ENCODE measurements at places on chromosomes 16 and 17.

- no peak for DNase-seq
These were observed 14.9 kb downstream of the CPPED1 start for GRCh38 chr16:12788758-12789157.

- no peak for DNase-seq
These were observed 13.8 kb upstream of the GFAP start for GRCh38 chr17:44928950-44929720.

GRCh38 chr16:81473558-81473957 is 28.9 kb downstream of the CMIP start:
- no peak for DNase-seq

DNA sequence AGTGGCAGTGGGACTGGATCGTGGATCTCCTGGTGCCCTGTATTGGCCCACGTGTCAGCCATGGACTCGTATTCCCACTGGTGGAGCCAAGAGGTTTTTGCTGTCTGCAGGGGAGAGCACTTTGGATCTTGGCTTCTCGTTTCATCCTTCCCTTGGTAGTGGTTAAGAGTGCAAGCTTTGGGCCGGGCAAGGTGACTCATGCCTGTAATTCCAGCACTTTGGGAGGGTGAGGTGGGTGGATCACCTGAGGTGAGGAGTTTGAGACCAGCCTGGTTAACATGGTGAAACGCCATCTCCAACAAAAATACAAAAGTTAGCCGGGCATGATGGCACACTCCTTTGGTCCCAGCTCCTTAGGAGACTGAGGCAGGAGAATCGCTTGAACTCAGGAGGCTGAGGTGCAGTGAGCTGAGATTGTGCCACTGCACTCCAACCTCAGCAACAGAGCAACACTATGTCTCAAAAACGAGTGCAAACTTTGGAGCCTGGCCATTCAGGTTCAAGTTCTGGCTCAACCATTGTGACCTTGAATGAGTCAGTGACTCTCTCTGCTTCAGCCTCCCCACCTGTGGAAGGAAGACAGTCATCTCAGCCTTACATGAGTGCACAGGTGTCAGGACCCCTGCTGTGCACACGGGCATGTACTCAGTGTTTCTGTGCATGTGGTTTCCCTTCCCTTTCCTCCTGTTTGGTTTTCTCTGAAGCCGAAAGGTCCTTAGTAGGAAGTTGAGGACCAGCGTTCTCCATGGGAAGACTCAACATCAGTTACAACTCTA is 57.4 kb downstream of the PLCG2 start:
- no peak for DNase-seq

GRCh38 chr16:89023151-89023551 is 46.1 kb upstream of the CBFA2T3 start:
- no peak for DNase-seq

- no peak for DNase-seq
These were observed 751.8 kb downstream of the CDH11 start for GRCh38 chr16:64370112-64370511.

- DNase-seq: no peak
These were observed 84.9 kb downstream of the RTN4RL1 start for GRCh38 chr17:1939981-1940809.

GRCh38 chr16:19840524-19841110 is 44.0 kb downstream of the GPRC5B start:
- no peak for DNase-seq

DNA sequence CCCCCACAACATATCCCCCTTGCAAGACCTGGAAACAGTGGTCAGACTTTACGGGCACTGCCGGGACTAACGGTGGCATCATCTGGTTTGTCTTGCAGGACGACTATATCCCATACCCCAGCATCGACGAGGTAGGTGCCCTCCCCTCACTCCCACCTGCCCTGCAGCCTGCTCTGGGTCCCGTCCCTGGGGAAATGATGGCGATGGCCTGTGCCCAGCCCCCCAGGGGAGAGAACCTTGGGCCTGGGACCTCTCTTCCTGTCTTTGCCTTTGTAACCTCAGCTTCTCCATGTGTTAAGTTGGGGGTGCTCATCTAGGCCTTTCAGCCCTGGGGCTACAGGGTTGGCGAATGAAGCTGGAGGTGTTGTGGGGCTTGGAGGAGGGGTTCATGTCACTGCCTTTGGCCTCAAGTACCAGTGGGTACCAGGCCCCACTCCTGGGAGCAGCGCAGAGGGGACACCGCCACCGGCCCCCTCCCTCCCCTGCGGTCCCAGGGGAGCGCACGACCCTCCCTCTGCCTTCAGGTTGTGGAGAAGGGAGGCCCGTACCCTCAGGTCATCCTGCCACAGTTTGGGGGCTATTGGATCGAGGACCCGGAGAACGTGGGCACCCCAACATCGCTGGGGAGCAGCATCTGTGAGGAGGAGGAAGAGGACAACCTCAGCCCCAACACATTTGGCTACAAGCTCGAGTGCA is 99.9 kb downstream of the OR1D5 start:
- no peak for DNase-seq

DNA sequence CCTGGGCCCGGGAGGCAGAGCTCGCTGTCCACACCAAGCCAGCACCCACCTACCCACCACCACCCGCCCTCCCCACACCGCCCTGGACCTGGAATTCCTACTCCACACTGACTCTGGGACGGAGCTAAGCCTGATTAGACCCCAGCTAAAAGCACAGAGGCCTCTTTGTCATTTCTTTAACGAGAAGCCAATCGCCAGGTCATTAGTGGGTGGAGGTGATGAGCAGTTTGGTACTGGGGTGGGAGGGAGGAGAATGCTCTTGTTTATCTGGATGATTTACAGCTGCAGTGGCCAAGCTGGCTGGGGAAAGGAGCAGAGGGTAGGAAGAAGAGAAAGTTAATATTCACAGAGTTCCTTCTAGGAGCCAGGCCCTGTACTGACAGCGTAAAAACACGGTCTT is 6.0 kb upstream of the BHLHA9 start:
- no peak for DNase-seq

DNA sequence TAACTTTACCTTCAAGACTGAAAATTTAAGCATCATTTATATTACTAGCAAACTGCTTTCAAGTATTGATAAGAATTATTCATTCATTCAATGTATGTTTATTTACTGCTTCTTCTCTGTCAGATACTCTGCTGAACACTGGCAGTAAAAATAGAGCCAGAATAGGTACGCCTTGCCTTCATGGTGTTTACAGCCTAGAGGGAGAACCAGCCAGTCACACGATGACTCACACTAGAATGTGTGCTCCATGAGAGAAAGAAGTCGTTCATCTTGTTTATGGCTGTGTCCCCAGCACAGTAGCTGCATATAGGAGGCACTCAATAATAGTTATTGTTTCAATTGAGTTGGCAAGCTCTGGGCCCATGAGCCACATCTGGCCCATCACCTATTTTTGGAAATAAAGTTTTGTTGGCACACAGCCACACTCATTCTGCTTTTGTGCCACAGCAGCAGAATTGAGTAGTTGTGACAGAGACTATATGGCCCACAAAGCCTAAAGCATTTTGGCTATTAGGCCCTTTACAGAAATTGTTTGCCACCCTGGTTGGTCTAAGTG is 84.2 kb downstream of the TMC6 start:
- DNase-seq: no peak

DNA sequence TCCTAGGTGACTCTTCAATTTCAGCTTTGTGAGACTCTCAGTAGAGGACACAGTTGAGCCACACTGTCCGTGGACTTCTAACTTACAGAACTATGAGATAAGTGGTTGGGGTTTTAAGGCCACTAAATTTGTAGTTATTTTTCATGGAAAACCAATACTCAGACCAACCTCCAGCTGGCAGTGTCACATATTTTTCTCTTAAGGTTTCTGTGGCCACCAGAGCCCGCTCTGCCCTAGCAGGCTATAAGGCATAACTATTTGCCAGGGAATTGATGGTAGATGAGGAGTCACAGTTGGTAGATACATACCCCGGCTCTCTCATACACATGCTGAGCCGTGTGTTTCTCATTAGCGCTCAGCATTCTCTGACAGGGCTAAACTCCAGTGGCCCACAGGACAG is 336.8 kb upstream of the MON1B start:
- DNase-seq: no peak

DNA sequence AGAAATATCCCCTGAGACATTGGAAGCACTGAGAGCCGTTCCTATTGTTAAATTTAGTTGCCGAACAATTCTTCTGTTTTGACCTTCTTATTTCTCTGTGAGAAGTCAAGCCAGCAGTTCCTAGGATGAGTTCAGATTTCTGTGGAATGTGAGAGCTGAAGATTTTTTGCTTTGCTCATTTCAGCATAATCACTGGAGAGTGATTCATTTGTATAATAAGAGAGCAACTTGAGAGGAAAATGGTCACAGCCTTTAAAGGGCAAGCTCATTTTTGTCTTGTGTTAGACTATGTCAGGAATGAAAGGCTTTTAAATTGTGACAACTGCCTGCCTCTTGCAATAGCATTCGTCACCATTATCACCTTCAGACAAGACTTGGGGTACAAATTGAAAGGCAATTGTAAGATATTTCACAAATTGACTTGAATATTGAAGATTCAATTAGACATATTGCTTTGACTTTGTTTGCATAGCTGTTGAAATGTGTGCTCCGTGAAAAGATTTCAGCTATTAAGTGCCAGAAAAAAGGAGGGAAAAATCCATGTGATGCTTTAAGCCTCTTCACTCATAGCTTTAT is 900.0 kb upstream of the GOT2 start:
- DNase-seq: no peak

DNA sequence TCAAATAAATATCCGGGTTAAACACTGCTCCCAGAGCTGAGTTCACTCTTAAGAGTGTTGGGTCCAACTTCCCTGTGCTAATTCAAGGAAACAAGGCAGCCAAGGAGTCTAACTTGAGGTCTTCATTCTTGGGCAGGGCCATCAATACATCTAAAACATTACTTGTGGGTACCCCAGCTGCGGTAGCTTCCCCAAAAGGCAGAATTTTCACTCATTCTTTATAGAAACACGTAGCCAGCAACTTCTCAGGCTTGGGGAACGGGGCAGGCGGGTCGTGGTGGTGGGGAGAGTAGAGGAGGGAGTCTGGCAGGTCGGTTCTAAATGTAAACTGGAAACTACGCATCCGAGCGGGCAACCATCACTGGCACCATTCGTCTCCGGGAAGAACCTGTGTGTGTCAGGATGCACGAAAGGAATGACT is 666 bp upstream of the METTL9 start:
- DNase-seq: no peak

DNA sequence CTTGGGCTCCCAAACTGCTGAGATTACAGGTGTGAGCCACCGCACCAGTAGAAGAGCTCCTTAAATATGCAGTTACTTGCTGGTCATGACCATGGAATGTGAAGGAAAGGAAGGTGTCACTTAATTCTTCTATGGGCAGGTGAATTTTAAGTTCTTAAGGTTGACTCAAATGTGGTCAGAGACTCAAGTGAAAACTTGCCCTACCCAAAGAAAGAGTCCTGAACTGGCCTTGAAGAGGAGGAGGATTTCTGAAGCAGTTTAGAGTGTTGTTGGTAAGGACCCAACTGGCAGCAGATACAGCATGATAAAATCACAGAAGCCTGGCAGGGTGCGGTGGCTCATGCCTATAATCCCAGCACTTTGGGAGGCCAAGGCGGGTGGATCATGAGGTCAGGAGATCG is 29.4 kb downstream of the CHD9 start:
- DNase-seq: no peak

GRCh38 chr17:82970067-82970466 is 109.3 kb upstream of the METRNL start:
- DNase-seq: no peak

GRCh38 chr16:89507834-89508590 is at the start of gene SPG7:
SPG7 (plus strand) TSS chr16:89508403; CDS start chr16:89508418, 15 bp downstream.
- no peak for DNase-seq

DNA sequence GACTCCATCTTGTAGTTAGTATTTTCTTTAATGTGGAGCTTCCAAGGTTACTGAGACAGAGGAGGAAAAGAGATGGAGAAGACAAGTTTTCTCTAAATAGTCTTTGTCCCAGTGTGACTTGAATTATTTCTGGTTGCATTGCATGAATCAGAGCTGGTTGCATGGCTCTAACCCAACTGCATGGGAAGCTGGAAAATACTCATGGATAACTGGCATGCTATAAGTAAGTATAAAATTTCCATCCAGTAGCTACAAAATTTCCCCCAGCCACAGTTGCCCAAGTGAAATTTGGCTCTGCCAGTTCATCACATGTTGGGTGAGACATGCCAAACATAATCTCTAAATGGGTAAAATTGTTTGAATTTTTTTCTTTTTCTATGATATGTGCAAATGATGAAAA is 1161.5 kb downstream of the CDH11 start:
- DNase-seq: no peak

DNA sequence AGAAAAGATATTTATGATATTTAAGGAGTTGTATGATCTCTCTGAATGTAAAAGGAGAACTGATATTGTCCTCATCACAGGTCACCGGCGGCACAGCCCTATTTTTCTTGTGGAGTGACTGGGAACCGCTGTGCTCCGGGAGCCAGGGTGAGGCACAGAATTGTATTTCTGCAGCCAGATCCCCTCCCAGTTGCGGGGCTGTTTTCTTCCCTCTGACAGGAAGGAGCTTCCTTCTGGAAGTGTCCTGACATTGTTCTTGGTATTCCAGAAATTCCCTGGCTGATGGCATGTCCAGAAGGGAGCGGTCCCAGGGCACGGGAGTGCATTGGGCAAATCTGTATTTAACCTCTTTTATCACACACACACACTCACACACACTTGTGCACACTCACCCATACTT is 268.6 kb upstream of the FOXF1 start:
- DNase-seq: no peak

- DNase-seq: no peak
These were observed 205.9 kb downstream of the MAP2K6 start for GRCh38 chr17:69620363-69620762.

All from cortex of kidney (tissue), 1 donor.